ENCODE measurements at places on chromosomes 16 and 17.
A peak's percentile ranks its signal among the peaks of the same experiment; 100 is the strongest.

DNA sequence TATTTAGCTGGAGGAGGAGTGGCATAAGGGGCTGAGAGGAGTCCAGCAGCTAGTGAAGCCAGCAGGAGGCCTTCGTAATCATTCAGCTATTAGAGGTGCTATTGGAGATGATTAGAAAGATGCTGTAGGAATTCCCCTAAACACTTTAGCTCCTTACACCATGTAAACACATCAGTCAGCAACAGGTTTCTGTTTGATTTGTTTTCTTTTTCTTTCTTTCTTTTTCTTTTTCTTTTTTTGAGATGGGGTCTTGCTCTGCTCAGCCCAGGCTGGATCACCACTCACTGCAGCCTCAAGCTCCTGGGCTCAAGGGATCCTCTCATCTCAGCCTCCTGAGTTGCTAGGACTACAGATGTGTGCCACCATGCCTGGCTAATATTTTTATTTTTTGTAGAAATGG, 10.6 kb upstream of the SEPHS2 start:
- DNase-seq = no peak

DNA sequence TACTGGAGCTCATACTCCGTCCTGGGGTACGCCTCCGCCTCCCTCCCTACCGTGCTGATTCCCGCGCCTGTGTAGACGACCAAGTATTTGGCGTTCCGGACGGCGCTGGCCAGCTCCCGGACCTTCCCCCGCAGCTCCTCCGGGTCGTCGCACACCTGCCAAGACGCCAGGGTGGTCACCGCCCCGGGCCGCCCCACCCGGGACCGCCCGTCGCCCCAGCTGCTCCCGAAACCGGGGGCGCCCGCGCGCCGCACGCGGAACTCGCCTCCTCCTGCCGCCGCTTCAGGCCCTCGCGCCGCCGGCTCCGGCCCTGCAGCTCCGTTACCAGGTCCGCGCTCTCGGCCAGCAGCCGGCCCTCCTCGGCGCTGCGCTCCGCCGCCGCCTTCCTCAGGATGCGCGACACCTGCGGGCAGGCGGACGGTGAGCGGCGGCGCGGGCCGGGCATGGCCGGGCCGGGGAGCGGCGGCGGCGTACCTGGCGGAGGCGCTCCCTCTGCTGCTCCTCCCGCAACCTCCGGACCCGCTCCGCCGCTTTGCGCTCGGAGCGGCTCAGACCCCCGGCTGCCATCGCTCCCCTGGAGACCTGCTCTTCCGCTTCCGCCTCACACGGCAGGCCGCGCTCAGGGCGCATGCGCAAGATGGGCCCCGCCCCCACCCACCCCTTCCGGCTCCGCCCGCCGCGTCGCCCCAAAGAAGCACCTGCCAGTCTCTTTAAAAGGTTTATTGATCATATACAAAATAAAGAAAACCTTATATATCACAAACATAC, at the start of gene SIRT7:
Gene SIRT7, minus strand, starts transcription at position 612 of the 768 bp plus-strand sequence. Its CDS starts 45 bp downstream, at position 567.
- DNase-seq = peak; percentile 74

DNA sequence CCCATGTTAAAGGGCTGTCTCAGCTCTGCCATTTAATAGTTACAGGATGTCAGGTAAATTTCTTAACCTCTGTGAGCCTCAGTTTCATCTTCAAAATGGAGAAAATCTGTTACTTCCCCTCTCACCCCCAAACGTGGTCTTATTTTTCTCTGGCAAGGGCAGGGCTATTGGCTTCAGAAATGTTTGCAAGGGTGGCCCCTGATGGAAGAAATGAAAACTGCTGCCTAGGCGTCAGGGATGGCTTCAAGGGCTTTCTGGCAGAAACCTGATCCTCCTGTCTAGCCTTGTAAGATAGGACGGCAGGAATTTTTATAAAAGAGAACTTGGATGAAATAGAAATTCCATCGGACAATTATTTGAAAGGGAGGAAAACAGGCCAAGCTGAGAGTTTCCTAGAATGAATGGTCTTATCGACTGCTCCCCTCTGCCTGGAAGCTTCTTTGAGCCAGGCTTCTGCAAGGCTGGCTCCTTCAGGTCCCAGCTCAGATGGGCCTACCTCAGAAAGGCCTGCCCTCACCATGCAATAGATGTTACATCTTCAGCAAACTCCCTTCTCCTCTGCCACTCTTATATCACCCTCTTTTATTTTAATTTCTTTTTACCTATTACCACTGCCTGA, 43.0 kb upstream of the TANGO6 start:
- peak; percentile 29 for DNase-seq

- no peak for DNase-seq
These were observed 225.9 kb upstream of the PMFBP1 start for GRCh38 chr16:72397876-72398275.

DNA sequence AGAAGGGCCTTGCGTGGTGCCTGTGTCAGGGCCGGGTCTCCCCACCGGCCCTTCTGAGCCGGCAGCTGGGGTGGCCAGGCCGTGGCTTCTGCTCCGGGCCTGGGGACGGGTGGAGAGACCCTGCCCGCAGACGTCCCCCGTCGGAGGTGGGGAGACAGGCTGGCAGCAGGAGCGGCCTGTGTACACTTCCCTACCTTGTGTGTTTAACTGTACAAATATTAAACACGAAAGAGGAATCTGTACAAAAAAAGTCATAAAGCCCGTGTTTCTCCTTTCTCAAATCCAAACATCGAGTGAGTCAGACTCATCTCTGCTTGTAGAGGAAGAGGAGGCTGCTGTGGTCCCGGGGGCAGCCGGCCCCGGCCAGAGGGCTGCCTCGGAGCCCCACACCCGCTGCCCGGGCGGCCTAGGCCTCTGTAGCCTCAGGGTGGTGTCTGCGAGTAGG, 2.0 kb downstream of the CACNA1H start:
- no peak for DNase-seq

DNA sequence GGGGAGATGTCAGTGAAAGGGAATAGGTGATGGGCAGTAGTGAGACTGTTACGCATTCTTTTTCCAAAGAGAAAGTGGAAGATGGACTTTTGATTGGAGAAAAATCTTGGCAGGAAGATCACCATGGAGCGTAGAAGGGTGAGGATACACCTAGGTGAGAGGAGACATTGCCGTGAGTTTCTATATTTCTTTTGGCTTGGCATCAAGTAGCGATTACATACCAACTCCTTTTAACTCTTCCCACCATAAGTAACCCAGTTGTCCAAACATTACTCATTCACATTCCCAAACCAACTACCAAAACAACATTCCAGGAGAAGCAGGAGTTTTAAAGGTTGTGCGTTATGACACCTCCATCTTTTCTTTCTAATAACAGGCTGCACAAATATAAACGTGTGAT, 10.7 kb upstream of the KRT28 start:
- DNase-seq = no peak

DNA sequence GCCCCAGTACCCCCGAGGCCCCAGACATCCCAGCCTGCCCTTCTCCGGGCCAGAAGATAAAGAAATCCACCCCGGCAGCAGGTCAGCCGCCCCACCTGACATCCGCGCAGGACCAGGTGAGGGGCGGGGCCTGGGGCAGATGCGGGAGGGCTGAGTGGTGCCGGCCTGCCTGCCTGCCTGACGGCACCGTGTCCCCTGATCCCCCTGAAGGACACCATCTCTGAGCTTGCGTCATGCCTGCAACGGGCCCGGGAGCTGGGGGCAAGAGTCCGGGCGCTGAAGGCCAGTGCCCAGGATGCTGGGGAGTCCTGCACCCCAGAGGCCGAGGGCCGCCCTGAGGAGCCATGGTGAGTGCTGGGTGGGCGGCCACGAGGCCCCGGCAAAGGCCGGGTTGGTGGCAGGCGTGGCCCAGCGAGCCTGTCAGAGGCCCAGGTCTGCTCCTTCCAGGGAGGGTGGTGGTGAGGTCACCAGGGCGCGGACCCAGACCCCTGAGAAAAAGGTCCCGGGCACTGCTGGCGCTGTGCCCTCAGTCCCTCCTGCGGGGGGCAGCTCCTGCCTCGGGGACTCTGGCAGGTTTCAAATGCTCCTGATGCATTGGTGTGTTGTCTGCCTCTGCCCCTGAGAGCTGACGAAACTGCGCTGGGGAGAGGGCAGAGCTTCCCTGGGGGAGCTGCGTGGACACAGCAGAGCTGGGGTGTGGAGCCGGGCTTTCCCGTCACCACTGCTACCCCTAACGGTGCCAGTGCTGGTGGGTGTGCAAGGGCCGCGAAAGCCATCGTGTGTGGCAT, 1.2 kb downstream of the CDT1 start:
- no peak for DNase-seq

DNA sequence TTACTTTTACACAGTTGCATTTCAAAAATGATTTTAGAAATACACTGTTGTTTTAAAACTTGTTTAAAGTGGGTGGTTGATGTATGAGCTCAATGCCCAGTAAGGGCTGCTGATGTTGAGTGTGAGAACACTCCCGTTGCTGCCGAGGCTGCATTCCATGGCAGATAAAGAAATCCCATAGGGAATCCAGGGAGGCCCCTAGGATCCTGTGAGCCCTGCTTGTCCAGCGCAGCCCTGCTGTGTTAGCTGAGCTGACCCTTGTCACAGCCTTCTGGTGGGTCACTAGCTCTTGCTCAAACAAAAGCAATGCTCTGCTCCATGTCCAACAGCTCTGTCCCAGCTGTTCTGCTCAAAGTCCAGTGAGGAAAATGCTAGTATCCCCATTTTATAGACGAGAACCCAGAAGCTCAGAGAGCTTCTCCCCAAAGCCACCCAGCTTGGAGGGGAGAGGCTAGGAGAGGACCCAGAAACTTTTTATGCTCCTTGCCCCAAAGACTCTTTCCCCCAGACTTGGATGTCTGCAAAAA, 18.6 kb upstream of the COL1A1 start:
- DNase-seq = no peak

- DNase-seq = no peak
These were observed 364.1 kb downstream of the FOXL1 start for GRCh38 chr16:86942151-86943051.

DNA sequence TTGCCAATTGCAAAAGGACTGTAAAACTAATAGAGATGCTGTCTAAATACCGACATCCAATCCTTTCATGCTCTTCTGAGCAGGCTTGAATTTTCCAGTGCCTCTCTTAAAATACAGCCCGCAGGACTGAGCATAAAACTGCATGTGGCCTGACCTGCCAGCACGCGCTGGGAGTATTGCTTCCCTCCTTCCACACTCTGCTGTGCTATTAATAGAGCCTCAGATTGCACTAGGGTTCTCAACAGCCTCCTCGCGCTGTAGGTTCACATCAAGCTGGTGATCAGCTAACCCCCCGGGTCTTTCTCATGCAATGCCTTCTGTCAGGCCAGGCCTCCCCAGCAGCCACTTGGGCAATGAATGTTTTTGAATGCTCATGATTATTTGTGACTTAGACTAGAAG, 14.2 kb upstream of the MSI2 start:
- no peak for DNase-seq

DNA sequence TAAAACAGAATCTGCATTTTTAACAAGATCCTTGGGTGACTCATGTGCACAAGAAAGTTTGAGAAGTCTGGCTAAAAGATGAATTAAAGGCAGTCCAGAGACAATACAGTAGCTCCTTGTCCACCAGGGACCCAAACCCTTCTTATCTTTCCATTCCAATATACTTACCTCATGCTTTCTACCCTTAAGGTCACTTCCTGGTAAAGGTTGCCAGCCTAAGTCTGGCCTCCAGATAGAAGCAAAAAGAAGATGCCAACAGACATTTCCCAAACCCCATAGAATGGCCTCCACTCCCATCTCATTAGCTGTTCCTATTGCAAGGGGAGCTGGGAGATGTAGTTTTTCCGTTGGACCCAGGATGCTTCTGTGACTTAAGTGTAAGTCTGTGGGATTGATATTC, 101.4 kb upstream of the XYLT1 start:
- DNase-seq = no peak

Measured in NCI-H1092 (cell line).